Cortex of kidney (tissue), 1 donor: ENCODE measurements at places on chromosomes 16 and 17.

DNA sequence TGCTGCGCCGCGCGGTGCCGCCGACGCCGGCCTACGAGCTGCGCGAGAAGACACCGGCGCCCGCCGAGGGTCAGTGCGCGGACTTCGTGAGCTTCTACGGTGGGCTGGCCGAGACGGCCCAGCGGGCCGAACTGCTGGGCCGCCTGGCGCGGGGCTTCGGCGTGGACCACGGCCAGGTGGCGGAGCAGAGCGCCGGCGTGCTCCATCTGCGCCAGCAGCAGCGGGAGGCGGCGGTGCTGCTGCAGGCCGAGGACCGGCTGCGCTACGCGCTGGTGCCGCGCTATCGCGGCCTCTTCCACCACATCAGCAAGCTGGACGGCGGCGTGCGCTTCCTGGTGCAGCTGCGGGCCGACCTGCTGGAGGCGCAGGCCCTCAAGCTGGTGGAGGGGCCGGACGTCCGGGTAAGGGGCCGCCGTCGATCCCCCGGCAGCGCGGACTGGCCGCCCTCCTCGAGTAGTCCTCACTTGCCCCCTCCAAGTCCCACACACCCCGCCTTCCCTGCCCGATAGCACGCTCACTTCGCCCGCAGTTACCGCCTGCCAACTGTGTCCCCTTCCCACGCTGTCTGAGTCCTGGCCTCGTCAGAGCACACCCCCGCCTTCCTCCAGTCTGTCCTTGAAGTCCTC lies 470 bp downstream of the MLYCD start:
- no peak for DNase-seq

DNA sequence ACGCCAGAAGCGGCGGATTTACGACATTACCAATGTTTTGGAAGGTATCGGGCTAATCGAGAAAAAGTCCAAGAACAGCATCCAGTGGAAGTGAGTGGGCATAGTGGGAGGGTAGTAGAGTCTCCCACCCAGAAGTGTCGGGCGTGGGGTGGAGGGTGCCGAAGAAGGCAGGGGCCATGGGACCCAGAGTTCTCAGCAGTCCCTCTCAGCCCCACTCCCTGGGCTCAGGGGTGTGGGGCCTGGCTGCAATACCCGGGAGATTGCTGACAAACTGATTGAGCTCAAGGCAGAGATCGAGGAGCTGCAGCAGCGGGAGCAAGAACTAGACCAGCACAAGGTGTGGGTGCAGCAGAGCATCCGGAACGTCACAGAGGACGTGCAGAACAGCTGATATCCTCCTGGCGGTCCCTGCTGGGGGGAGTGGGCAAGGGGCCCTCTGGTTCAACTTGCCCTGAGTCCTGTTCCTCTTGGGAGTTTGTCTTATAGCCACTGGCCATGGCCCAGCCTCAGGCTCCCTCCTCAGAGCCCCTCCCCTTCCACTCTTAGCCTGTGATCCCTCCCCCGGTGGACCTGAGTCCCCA lies 916 bp downstream of the E2F4 start:
- no peak for DNase-seq

- DNase-seq: no peak
Observed at GRCh38 chr17:683040-683439, 31.6 kb downstream of the VPS53 start.

DNA sequence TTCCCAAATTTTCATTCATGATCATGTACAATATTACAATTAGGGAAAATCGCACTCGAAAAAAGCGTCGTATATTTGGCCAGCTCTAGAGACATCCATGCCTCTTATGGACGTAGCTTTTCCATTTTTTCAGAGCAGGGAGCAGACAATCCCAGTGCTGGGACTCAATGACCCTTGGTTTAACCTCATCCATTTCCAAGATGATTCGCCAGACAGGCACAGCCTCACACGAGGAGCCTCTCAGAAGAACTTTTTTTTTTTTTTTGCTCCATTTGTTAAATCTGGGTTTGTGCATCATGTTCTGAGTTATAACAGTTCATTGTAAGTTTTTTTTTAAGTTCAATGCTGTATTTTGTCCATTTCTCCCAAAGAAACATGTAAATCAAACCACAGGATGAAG lies 92.1 kb downstream of the ZDHHC7 start:
- DNase-seq: no peak

GRCh38 chr17:66437476-66438026 lies 135.1 kb downstream of the PRKCA start:
- DNase-seq: no peak

DNA sequence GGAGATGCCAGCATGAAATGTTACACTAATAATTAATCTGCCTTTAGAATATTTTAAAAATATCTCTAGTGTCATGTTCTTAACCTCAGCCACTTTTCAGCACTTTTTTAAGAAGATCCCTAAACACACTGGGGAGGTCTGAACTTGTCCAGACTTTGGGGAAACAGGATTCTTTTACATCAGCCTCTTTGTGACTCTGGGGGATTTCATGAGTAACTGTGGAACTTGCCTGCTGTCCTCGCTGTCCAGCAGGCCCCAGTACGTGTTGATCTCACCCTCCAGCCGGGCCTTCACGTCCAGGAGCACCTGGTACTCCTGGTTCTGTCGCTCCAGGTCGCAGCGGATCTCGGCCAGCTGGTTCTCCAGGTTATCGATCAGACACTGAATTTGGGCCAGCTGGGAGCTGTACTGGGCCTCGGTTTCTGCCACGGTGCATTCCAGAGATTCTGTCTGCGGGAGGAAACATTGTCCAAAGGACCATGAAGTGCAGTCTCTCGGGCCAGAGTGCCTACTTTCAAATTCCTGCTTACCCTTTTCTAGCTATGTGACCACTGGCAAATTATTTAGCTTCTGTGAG lies 5.5 kb downstream of the KRT40 start:
- no peak for DNase-seq

- no peak for DNase-seq
Observed at GRCh38 chr17:15513856-15514459, 46.5 kb upstream of the CDRT4 start.

DNA sequence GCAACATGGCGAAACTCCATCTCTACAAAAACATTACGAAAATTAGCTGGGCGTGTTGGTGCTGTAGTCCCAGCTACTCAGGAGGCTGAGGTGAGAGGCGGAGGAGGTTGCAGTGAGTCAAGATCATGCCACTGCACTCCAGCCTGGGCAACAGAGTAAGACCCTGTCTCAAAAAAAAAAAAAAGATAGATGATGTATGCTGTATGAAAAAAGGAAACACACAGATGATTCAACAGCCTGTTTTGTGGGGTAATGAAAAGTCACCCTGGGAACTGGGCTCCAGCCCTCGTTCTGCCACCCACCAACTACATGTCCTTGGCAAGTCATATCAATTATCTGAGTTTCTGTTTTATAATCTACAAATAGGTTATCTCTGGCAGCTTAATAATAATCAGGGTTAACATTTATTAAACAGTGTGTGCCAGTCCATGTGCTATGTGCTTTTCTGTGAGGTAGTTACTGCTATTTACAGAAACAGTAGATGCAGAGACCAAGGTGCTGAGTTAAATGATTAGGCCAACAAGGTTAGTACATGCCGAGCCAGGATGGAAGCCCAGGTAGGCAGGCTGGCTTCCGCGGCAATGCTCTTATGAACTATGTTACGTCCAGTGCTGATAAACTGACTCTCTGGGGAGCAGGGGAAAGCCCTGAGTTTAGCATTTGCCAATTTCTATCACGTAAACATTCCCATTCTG lies 1.1 kb downstream of the G6PC1 start:
- no peak for DNase-seq

DNA sequence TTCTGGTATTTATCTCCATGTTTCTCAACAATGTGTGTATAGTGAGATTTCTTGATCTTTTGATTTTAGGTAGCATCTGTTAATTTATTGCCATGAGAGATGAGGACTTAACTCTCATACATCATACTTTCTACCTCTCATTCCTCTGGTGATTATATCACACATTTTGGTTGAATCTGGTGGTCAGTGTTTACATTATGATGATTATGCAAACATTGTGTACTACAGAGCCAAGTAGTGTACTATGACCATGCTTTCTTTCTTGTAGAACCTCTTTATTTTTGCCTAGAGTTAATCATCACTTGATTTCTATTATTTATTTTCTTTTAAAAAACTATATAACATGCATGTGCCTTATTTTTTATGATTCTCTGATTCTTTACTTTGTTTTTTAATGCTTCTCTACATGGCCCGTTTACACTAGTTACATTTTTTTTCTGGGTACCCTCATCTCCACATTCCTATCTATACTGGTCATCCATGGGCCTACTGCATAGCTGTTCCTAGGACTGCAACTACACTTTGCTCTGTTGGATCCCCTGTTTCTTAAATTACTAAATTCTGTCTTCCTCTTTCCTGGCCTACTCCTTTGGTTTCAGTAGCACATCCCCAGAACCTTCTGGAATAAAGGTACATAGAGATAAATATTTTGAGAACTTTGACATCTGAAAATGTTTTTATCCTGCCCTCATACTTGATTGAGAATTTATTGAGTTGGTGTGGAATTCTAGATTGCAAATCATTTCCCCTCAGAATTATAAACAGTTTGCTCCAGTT lies 63.0 kb upstream of the LRRC37A3 start:
- no peak for DNase-seq

GRCh38 chr17:1909985-1910384 lies 80.2 kb downstream of the RPA1 start:
- no peak for DNase-seq

GRCh38 chr17:49817993-49818392 lies 29.5 kb downstream of the KAT7 start:
- no peak for DNase-seq

DNA sequence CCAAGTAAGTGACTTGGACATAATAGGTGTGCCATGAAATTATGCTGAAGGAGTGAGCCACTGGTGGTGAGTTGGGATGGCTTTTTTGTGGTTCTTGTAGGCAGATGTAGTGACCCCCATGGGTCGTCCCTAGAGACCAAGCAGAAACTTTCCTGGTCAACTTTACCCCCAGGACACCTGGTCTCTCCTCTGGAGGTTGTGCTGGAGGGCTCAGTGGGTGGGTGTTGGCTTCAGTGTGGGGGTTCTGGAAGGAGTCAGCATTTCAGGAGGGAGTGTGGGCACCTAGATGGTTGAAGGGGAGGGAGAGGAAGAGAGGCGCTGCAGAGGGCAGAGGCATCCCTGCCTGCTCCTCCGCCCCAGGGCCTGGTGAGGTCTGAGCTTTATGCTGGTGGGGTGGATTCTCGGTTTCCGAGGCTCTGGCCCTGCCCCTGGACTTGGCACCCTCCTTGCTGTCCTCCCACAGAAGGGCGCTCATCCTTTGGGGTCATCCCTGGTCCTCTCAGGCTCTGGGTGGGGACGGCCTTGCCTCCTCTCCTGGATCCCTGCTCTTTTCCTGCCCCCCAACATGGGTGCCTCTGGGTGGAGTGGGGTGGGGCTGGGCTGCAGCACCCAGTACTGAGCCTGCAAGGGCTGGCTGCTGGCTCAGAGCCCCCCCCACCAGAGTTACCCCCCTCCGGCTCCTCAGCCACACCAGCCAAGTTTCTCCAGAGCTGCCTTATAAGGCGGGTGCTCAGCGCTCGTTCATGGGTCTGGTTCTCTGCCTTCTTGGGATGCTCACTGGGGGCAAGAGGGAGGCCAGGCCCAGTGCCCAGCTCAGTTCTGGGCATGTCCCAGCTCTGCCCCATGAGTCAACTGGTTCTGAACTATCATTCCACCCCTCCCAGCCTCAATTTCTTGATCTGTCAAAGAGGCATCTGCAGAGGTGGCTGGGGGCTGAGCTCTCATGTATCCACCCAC lies 266.8 kb downstream of the SEC14L1 start:
- DNase-seq: no peak

DNA sequence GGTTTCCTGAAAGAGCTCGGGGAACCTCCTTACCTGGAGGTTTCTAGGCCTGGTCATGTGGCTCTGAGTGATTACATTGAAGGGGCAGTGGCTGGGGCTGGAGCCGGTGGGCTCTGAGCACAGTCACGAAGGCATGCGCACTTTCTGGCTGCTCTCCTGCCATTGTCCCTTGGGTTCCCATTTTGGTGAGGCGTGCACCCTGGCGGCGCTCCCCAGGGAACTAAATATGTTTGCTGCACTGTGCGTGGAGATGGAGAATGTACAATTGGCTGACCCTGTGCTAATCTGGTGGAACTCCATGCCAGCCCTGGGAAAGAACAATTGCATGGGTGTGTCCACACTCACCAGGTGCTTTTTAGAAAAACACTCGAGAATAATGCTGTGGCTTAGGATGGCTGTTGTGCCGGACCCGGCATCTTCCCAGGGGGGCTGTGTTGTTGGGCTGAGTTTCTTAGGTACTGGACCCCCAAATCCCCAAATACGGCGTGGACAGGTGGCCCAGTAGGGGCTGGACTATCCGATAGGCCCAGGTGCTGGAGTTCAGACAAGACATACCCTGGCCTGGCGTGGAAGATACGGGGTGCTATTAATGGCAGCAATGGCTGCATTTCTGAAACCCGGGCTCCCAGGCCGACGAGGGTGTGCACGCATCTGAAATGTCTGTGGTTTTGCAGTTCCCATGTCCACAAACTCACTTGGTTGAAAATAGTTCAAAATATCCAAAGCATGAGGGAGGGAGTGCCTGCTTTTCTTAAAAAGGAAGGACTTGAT lies 230.5 kb downstream of the SEC14L1 start:
- no peak for DNase-seq

DNA sequence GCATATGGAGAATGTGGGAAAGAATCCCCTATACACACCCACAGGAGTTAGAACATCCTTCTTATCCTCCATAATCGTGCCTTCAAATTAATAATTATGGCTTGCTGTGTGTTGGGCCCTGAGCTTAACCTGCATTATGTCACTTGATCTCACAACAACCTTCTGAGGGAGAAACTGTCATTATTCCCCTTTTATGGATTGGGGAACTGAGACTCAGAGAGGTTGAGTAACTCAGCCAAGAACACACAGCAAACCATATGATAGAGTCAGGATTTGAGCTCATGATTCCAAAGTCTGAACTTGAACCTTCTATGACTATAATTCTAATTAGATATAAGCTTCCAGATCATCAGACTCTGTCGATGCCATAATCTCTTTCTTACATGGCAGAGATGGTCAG lies 114.2 kb upstream of the CACNG3 start:
- DNase-seq: no peak

DNA sequence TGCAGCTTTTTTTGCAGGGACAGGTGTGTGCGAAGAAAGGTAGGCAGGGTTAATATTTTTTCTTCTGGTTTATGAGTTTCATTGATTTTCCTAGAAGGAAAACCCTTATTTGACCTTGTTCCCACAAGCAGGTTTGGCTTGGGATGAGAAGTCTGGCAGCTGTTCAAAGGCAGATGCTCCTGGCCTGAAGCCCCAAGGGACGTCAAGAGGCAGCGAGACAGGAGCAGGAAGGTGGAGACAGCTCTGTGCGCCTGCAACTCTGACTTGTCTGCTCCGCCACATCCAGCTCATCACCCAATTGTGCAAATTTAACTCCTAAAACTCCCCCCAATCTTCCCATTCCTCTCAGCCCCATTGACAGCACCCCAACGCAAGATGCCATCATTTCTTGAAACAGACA lies 136.8 kb upstream of the XYLT1 start:
- no peak for DNase-seq

GRCh38 chr17:28053725-28054124 lies 11.2 kb downstream of the NLK start:
- DNase-seq: no peak
